ENCODE measurements at places on chromosomes 13 and 19. TPM values are rescaled to one million over a fixed set of nuclear protein-coding genes. Genes with fewer than 3 reads are reported as not detected.

FIZ1 gene
- total RNA-seq: 23.9 TPM

POLR2I gene
- total RNA-seq: 118 TPM

DNA sequence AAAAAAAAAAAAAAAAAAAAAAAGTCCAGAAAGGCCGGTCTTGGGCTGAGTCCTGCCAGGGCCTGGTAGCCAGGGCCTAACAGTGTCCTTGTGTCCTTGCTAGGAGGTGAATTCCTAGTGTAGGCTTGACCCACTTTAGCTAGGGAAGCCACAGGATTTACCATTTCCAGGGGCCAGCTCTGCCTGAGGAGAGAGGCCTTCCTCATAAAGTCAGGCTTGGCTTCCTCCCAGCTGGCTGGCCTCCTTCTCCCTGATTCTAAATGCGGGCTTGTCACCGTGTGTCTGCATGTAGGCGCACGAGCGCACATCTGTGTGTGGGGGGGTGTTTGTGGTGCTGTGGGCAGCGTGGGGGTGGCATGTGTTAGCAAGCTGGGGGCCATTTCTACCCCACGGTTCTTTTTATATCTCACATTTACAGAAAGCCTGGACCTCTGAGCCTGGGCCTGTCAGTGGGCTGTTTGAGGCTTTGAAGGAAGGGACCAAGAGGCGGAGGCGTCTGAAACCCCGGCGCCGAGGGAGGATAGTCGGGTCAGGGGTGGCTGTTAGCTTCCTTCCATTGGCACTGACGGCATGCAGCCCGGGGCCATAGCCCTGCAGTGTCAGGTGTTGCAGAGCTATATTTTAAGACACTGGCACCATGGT, 31.7 kb downstream of the IER2 start:
- H3K36me3 ChIP-seq: no peaks in the 10 kb centered on the region
- H3K4me1 ChIP-seq: peaks cover 26% of the 10 kb centered on the region
- no peaks in the 10 kb centered on the region for H3K27me3 ChIP-seq
- DNase-seq: peak; percentile 70
- H3K4me3 ChIP-seq: peak overlapping the region; percentile 41

- H3K27ac ChIP-seq: no peak overlapping the region
- DNase-seq: no peak
- no peaks in the 10 kb centered on the region for H3K36me3 ChIP-seq
- H3K4me3 ChIP-seq: no peak overlapping the region
- no peaks in the 10 kb centered on the region for H3K27me3 ChIP-seq
Observed at GRCh38 chr13:20989656-20990321, 71.6 kb downstream of the LATS2 start.

CADM4 gene
- total RNA-seq: 0.57 TPM

- no peaks in the 10 kb centered on the region for H3K36me3 ChIP-seq
- no peak overlapping the region for H3K27ac ChIP-seq
- H3K27me3 ChIP-seq: no peaks in the 10 kb centered on the region
- no peak overlapping the region for H3K4me3 ChIP-seq
- no peak for DNase-seq
Observed at GRCh38 chr13:82647540-82647939, 1234.7 kb downstream of the SLITRK1 start.

ACP7 gene
- total RNA-seq: not detected

- no peaks in the 10 kb centered on the region for H3K4me1 ChIP-seq
- no peak for DNase-seq
- H3K36me3 ChIP-seq: no peaks in the 10 kb centered on the region
Observed at GRCh38 chr19:54530866-54531265, 28.2 kb downstream of the LAIR2 start.

DNA sequence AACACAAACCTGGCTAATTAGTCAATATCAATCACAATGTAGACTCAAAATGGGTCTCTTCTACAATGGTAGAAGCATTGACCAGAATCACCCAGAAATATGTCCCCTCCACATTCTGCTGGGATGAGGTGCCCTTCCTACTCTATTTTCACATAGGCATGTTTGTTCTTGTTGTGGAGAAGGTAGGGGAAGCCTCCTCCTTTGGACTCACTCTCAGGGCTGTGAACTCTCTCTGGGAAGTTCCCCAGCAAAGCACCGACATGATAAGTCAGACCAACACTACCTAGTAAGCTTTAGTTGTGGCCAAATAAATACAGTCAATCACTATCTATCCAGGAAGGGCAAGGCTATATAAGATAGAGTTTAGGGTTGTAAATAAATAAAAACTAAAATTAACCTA, 194.5 kb upstream of the UBL3 start:
- no peak overlapping the region for H3K4me3 ChIP-seq
- no peaks in the 10 kb centered on the region for H3K27me3 ChIP-seq
- no peaks in the 10 kb centered on the region for H3K36me3 ChIP-seq
- DNase-seq: no peak

GRCh38 chr13:90683711-90684131, 663.8 kb upstream of the MIR17HG start:
- H3K27me3 ChIP-seq: no peaks in the 10 kb centered on the region
- no peak overlapping the region for H3K4me3 ChIP-seq
- no peak overlapping the region for H3K27ac ChIP-seq

DNA sequence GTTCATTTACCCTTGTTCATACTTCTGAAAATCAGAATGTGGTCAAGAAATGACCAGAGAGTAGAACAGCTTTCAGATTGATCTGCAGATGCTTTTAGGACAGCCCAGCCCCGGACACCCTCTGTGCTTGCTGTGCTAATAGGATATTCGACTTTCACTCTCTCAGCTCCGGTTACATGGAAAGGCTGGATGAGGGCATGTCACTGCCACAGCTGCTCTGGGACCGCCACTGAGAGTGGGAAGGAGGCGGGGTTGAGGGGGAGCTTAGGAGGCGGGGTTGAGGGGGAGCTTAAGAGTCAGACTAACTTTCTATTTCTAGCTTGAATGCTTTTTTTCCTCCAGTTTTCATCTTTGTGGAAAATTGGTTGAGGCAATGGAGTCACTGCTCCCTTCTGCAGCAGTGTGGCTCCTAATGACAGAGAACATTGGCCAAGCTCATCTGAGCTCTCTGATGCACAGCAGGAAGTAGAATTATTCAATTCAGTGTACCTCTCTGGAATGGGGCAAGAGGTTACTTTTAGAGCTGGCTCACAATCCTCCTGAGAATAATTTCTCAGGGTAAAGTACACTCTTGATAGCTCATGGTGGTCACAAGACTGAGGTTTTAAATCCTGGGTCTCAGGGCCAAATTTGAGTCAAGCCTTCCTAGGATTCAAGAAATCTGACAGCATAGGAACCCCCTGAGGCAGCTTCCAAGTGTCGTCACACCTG, 74.6 kb upstream of the NPAS1 start:
- peaks cover 12% of the 10 kb centered on the region for H3K36me3 ChIP-seq
- H3K4me1 ChIP-seq: peaks cover 27% of the 10 kb centered on the region
- no peak overlapping the region for H3K4me3 ChIP-seq
- no peaks in the 10 kb centered on the region for H3K27me3 ChIP-seq

DNA sequence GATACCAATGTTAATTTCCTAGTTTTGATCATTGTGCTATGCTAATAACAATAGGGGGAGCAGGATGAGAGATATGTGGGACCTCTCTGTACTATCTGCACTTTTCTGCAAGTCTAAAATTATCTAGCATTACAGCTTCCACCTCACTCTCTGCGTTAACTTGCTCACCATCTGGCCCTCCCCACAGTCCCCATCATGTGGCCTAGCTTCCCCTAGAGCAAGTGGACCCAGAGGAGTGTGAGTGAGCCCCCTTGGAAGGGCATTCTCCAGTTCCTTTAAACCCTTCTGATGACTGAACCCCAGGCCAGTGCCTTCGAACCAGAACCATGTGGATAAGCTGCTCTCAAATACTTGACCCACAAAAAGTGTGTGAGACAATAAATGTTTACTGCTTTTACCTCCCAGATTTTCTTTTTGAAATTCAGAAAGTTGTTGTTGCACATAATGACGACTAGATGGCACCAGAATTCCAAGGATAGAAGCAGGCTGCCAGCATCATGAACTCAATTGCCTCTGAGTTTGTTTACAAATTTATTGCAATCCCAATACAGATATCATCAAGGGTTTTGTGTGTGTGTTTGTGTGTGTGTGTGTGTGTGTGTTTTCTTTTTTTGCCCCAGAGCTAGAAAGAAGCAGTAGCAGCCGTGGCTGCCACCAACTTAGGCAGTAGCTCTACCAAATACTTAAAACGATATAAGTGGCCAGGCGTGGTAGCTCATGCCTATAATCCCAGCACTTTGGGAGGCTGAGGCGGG, 49.0 kb upstream of the ZNF780A start:
- no peaks in the 10 kb centered on the region for H3K36me3 ChIP-seq
- peaks cover 28% of the 10 kb centered on the region for H3K4me1 ChIP-seq
- no peak overlapping the region for H3K4me3 ChIP-seq
- DNase-seq: peak; percentile 54

DNA sequence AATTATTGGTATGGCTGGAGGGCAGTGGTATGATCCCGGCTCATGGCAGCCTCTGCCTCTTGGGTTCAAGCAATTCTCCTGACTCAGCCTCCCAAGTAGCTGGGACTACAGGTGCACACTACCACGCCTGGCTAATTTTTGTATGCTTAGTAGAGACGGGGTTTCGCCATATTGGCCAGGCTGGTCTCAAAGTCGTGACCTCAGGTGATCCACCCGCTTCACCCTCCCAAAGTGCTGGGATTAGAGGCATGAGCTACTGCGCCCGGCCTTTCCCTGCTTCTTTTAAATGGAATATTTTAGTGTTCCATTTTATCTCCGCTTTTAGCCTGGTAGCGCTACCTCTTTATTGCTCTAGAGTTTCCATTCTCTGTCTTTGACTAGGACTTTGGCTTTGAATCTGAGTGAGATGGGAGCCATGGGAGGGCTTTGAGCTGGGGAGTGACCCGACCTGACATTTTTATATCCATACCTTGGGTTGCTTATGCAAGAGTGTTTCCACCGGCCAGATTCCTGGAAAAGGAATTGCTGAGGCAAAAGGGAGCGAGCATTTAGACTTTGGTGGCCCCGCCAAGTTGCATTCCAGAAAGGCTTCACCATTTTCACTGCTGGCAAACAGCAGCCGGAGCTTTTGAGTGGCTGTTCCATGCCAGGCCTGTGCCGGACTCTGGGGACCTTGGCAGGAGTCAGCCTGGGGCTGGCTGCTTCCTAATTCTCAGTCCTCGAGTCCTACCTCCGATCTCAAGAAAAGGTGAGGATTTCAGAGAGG, 22.9 kb downstream of the BICRA start:
- H3K4me1 ChIP-seq: no peaks in the 10 kb centered on the region
- no peaks in the 10 kb centered on the region for H3K36me3 ChIP-seq
- H3K4me3 ChIP-seq: no peak overlapping the region
- no peaks in the 10 kb centered on the region for H3K27me3 ChIP-seq

GRCh38 chr19:48501494-48502349, 9.9 kb downstream of the LMTK3 start:
- H3K36me3 ChIP-seq: no peaks in the 10 kb centered on the region
- peak overlapping the region; percentile 34 for H3K4me3 ChIP-seq
- peak overlapping the region; percentile 51 for H3K27ac ChIP-seq
- no peaks in the 10 kb centered on the region for H3K27me3 ChIP-seq
- no peak for DNase-seq

CDC42EP5 gene
- total RNA-seq: 1.1 TPM

RPS28 gene
- total RNA-seq: 2,200 TPM

DNA sequence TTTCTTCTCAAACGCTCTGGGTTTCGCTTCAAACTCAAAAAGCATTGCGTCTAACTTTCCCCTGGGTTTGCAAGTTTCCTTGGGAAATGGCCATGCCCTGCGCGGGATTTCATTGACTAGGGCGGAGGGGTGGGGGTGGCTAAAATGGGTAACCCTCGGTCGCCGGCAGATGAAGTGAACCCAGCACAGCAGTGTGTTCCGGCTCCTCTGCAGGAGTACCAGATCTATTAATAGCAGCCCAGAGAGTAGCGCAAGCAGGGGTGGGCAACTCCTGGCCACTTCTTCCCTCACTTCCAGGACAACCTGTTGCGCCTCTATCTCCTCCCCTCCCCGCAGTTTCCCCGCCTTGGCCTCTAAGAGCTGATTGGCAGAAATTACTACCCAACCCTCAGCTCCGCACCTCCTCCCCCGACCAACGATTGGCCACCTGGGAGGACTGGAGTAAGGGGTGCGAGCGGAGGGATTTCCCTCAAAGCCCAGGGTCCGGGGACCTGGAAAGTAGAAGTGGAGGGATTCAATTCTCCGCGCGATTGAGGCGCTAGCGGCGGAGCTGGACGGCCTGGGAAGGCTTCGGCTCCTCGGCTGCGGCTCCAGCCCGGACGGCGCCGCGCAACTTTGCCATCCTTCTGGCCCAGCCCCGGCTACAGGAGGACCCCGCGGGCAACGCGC, at the start of gene FREM2:
Gene FREM2 (plus strand): TSS at position 501 of the 669 bp plus-strand sequence. CDS start 268 bp downstream, outside the sequence.
- no peak within 1 kb of the TSS for H3K27ac ChIP-seq
- H3K4me3 ChIP-seq: no peak within 1 kb of the TSS
- no peaks in the 10 kb centered on the region for H3K4me1 ChIP-seq
- no peak for DNase-seq

ATP1A3 gene
- total RNA-seq: 1.9 TPM

FBXW9 gene
- 8.1 TPM for total RNA-seq

GRCh38 chr19:55474269-55475265, 1.9 kb upstream of the ZNF628 start:
- no peak overlapping the region for H3K4me3 ChIP-seq
- H3K4me1 ChIP-seq: peaks cover 17% of the 10 kb centered on the region
- H3K27ac ChIP-seq: no peak overlapping the region
- no peak for DNase-seq
- no peaks in the 10 kb centered on the region for H3K27me3 ChIP-seq

RNF113B gene
- not detected for total RNA-seq

LENG9 gene
- total RNA-seq: 4.4 TPM

- no peak for DNase-seq
- peaks cover 21% of the 10 kb centered on the region for H3K4me1 ChIP-seq
- H3K36me3 ChIP-seq: no peaks in the 10 kb centered on the region
- peak overlapping the region; percentile 86 for H3K4me3 ChIP-seq
Observed at GRCh38 chr19:33520844-33521479, 629 bp downstream of the PEPD start.

MEIS3 gene
- not detected for total RNA-seq

ZNF814 gene
- total RNA-seq: 38.5 TPM

- no peak overlapping the region for H3K27ac ChIP-seq
- no peaks in the 10 kb centered on the region for H3K4me1 ChIP-seq
- H3K27me3 ChIP-seq: no peaks in the 10 kb centered on the region
- no peaks in the 10 kb centered on the region for H3K36me3 ChIP-seq
- no peak overlapping the region for H3K4me3 ChIP-seq
- DNase-seq: no peak
Observed at GRCh38 chr13:109627649-109628048, 158.7 kb downstream of the IRS2 start.

DNA sequence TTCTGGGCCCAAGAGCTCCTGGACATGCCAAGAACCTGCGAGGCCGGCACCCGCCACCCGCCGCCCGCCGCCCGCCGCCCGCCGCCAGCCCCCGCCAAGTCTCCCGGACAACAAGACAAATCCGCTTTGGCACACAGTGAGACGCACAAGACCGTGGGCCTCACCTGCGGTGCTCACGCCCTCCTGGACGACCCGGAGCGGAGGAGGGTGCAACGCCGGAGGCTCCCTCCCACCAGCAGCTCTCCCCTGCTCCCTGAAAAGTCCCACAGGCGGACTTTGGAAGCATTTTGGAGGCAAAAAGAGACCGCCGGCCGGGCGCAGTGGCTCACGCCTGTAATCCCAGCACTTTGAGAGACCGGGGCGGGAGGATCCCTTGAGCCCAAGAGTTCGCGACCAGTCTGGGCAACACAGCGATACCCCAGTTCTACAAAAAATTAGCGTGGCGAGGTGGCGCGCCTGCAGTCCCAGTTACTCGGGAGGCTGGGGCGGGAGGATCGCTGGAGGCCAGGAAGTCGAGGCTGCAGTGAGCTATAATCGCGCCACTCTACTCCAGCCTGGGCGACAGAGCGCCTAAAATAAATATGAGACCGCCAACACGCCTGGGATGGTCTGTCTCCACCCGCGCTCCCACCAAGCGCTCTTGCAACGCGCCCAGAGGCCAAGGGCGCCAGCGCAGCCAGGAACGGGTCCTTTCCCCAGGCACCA, 783 bp downstream of the RHPN2 start:
- no peak overlapping the region for H3K4me3 ChIP-seq
- H3K27ac ChIP-seq: no peak overlapping the region
- H3K27me3 ChIP-seq: no peaks in the 10 kb centered on the region
- no peaks in the 10 kb centered on the region for H3K4me1 ChIP-seq
- no peak for DNase-seq

C19orf25 gene
- total RNA-seq: 41.4 TPM
